ENCODE measurements at places on chromosomes 7 and 10.

DNA sequence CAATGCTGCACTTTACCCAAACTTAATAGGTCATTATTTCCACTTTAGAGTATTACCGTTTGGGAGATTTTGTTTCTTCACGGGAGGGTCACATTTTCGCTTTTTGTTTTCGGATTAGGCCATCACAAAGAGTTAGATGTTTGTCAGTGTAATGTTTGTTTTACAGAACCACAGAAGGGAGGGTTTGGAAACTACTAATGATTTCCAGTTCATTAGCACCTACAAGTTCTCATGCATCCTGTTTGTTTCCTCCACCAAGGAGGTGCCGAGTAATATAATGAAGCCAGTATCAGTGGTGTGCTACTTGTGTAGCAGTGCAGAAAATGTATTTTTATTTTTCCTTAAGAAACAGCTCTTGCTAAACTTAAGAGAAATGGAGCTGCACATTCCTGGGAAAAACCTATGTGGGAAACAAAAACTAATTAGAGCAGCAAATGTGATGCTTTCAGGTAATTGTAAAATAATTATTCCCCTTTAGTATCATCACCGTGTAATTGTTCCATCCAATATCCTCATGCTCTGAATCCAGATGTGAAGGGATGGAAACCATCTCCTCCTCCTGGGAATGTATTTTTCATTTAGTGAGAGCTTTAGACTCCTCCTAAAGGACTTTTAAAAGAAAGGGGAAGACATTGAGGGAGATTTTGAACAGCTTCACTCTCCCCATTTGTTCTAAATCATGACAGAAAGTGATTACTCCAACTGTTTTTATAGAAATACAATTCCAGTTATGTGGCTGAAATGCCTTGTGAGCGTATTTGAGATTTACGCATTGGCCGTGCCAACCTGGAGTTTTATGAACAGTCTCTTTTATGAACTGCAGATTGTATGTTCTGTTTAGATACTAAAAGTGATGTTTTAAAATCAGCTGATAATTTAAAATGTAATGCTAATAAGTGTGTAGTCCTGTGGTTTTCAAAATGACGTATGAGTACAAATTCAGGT lies 5.6 kb downstream of the CELF2 start:
- DNase-seq: no peak

DNA sequence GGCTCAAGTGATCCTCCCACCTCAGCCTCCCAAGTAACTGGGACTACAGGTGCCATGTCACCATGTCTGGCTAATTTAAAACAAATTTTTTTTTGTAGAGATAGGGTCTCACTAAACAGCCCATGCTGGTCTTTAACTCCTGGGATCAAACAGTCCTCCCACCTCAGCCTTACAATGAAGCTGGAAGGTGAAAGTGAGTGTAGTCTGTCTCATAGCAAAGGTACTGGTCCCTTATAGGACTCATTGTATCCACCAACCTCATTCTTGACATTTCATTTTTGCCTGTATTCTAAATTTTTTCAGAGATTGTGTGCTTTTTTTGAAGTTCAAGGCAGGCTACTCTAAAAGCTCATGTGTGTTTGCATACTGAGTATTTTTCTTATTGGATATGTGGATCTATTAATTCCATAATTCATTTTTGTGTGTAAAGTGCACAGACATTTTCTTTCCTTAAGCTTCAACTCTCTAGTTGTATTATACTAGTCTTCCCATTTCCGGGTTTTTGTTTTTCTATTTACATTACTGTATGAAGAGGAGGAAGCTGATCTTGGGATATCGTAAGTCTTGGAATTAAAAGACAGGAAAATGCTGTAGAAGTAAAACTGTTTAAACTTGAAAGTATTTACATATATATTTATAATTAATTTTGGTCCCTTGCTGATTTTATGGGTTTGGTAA lies 13.3 kb downstream of the KMT2E start:
- DNase-seq: no peak

DNA sequence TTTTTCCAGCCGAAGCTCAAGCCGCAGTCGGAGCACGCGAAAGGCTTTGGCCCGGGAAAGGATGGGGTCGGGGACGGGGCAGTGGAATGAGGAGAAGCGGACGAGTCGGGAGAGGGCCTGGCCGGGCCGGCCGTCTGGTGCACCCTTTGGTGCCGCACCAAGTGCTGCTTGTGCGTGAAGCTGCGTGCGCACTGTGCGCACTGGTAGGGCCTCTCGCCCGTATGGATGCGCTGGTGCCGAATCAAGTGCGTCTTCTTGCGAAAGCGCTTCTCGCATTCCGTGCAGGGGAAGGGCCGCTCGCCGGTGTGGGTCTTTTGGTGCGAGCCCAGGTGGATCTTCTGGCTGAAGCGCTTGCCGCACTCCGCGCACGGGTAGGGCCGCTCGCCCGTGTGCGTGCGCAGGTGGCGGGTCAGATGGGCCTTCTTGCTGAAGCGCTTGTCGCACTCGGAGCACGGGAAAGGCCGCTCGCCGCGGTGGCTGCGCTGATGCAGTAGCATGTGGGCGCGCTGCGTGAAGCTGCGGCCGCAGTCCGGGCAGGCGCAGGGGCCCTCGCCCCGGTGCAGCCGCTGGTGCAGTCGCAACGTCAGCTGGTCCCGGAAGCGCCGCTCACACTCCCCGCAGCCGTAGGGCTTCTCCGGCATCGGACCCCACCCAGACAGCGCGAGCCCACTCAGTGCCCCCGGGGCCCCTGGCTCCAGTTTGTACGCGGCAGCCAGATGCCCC lies 7.8 kb downstream of the ZNF467 start:
- no peak for DNase-seq

DNA sequence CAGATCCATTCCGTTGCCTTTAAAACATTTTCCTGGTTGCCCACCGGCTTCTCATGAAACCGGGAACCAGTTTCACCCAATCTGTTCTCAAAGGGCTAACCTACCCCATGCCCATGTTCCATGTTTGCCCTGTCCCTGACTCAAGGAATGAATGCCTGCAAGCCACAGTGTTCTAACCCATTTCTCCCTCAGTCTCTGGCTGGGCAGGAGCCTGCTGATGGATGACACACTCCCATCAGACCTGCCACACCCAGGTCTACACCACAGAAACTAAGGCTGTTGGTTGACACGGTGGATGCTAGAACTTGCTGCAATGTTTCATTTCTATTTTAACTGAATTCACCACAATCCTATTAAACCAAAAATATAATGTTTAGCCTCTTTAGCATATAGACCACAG lies 15.6 kb downstream of the CLRN3 start:
- no peak for DNase-seq

GRCh38 chr10:8130973-8131911 lies 76.8 kb downstream of the GATA3 start:
- DNase-seq: peak; percentile 84

DNA sequence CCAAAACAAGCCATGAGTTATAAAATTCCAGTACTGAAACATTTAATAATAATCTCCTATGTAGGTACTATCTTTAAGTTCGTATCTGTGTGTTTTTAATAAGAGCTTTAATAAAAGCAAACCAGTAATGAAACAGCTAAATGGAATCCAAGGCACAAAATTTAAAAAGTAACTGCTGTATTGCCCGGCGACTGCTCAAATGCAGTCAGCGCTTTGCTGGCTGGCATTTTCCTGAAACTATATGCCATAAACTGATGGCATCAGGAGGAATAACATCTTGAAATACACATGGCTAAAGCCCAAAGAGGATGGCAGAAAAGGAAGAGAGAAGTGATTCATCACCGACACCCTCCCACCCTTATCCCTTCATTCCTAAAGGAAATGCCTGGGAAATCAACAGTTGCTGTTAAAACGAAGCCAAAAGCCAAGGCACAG lies 133.1 kb downstream of the CUBN start:
- DNase-seq: no peak

GRCh38 chr7:76395965-76396726 lies 13.4 kb downstream of the SSC4D start:
- no peak for DNase-seq

GRCh38 chr10:69677985-69678654 lies 48.1 kb downstream of the FAM241B start:
- no peak for DNase-seq

All from T-helper 2 cell treated with Interferon-gamma antibody and Interleukin-4, amounts not matched to agents 5 μg/mL and 100 μg/mL, for 36 hours (primary cell).